Vagina (tissue), 2 donors: ENCODE measurements at places on chromosomes 5 and 9.

GRCh38 chr5:37881359-37881758, 41.5 kb upstream of the GDNF start:
- no peak for DNase-seq

- peak; percentile 58 for DNase-seq
Measured at GRCh38 chr5:133368916-133369783, 243.2 kb downstream of the FSTL4 start.

DNA sequence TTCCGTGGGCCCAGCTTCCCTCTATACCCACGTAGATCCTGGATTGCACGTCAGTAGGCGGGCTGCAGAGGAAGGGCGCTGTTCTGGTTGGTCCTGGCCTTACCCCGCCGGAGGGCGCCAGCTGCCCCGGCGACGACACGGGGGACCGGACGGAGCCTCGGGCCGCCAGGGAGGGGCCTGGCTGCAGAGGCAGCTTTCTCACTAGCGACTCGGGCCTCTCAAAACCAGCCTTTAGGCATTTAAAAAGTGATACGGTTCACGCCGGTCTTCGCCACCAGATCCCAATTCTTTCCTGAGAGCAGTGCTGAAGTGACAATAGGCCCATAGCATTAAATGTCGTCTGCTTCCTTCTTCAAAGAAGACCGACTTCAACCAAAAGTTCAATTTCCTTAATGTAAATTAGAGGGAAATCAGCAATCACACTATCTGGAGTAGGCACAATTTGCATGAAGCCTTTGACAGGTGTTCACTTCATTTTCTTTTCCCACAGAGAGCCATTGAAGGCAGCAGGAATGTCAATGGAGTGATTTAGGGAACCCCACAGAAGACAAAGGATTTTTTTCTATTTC, 17.6 kb upstream of the UBE2D2 start:
- DNase-seq = no peak

DNA sequence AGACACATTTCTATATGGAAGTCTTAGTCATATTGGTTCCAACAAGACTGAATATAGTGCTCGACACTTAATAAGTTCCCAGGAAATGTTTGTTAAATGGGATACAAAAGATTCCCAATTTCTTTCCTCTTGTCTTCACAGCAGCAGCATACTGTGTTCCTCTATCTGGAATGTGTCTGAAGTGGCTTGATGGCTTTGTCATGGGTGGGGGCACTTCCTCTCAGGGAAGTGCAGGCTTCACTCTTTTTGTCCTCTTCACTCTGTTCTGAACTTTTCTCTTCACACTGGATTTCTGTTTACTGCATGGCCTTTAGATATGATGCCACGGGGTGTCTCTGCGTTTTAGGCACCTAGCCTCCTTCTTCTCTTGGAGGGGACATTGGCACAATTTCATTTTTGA, 127.7 kb upstream of the C9orf72 start:
- no peak for DNase-seq

- no peak for DNase-seq
Measured at GRCh38 chr5:14420101-14420811, 161.3 kb upstream of the OTULINL start.
